ENCODE measurements at places on chromosomes 6 and 20.

GRCh38 chr6:44452725-44453124 is 65.2 kb downstream of the CDC5L start:
- no peak for DNase-seq

GRCh38 chr6:29146179-29146578 is 24.5 kb upstream of the OR2J2 start:
- no peak for DNase-seq

DNA sequence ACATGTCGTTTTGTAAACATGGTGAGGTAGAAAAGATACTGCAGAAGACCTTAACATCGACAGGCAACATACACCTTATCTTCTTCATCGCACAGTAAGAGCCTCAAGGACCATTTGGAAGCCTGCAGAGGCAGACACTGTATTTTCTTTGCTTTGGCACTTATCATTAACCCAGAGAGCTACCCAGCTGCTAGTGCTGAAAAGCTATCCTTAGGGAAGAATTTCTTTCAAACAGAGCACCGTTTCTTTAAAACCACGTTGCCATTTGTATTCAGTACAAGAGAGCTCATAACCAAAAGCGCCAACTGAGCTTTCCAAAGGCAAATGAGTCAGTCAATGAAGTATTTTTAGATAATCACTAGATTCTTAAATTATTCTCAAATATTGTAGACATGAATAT is 306.6 kb downstream of the EPM2A start:
- no peak for DNase-seq

- no peak for DNase-seq
Observed at GRCh38 chr6:42257063-42257462, 39.4 kb upstream of the MRPS10 start.

GRCh38 chr6:162032620-162033019 is 694.9 kb downstream of the PRKN start:
- DNase-seq = no peak

DNA sequence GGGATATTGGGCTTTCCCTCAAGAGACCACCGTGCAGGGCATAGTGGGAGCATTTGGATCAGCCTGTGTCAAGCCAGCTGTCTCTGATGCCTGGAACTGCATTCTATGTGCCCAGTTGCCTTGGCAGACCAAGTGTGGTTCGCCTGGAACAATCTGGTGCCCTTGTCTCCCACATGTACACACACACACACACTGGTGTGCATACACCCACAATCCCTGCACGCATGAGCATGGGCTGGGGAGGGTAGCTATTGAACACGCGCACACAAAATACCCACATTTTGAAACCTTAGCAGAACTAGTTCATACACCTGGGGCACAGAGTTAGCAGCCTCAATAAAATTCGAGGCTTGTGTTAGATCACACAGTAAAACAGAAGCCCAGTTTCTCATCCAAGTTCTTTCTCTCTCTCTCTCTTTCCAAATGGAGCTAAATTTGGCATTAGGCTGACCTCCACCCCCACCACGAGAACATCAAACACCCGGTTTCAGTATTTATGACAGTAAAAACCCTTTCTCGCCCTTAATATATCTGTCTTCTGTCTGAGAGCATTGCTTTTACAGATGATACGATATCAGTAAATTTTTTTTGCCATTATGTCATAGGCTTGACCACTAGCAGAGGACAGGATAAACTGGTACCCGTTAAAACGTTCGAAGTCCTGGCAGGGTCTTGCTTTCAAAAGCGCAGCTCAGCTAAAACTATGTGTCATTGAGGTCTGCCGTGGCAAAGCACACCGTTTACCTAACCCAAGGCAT is 18.2 kb upstream of the NFATC2 start:
- no peak for DNase-seq

DNA sequence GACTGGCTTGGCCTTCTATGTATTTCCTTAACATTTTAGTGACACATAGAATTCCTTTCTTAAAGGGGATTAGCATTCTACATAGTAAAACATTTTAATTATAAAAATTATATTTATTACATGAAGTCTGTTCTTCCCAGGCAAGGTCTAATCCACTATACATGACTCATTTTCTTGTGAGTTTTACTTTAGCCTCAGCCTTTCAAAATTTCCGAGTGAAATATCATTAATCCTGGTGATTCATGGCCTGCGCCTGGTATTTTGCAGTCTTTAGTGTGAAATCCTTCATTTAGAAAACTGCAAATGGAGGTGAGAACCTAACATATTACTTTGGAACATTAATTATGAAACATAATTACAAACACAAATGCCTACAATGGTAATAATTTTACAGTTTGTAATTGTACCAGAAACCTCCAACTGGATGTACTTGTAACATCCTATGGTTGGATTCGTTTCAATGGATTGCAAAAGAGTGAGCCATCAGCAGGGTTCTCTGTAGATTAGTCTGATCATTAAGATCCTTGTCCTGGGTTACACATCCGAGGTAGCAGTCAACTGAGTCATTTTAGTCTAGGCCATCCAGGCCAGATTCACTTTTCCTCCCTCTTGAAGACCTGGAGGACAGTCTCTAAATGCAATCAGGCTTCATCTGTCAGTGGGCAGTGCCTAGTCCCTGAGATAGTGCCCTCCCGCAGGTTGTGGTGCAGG is 272.0 kb downstream of the PACRG start:
- no peak for DNase-seq

GRCh38 chr6:89553431-89553830 is 85.1 kb downstream of the LYRM2 start:
- no peak for DNase-seq

GRCh38 chr20:57934007-57934805 is 224.4 kb upstream of the PMEPA1 start:
- no peak for DNase-seq

DNA sequence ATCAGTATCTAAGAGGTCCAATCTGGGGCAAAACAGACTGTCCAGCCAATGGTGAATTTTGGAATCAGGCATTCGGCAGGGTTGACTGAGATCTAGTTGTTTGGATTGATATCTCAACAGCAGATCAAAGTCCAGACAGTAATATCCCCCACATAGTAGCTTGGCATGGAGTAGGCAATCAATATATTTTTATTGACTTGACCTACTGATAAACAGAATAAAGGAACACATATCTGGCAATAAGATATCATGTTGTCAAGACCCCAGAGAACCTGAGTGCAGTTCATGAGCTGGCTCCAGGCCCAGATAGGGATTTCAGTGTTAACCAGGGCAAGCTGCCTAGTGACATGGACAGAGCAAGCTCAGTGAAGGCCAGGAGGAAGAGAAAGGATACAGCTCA is 34.4 kb downstream of the TNFAIP3 start:
- DNase-seq = no peak

DNA sequence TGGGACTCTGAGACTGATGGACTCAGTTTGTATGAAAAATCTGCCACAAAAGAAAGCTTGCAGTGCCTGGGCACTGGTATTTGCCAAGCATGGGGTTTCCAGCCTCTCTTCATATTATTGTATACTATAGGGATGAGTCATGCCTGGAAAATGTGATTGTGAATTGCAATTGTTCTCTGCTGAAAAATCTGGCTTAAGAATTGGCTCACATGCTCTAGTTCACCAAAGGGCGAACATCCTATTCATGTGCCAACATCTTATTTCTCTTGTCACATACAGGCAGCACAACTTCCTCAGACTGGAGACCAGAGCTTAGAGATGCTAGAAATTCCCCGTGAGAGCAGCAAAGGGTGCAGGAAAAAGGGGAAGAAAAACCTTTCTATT is 103.6 kb upstream of the KCNK16 start:
- no peak for DNase-seq
